Suprapubic skin (tissue), 4 donors: ENCODE measurements at places on chromosomes 11 and 22. TPM values are rescaled to one million over a fixed set of nuclear protein-coding genes. Genes with fewer than 3 reads are reported as not detected.

DNA sequence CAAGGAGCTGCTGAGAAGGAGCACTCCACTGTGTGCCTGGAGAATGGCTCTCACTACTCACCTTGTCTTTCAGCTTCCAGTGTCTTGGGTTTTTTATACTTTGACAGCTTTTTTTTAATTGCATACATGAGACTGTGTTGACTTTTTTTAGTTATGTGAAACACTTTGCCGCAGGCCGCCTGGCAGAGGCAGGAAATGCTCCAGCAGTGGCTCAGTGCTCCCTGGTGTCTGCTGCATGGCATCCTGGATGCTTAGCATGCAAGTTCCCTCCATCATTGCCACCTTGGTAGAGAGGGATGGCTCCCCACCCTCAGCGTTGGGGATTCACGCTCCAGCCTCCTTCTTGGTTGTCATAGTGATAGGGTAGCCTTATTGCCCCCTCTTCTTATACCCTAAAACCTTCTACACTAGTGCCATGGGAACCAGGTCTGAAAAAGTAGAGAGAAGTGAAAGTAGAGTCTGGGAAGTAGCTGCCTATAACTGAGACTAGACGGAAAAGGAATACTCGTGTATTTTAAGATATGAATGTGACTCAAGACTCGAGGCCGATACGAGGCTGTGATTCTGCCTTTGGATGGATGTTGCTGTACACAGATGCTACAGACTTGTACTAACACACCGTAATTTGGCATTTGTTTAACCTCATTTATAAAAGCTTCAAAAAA lies 72.6 kb downstream of the NCAPD3 start:
- no peak for DNase-seq
- H3K27ac ChIP-seq: no peak overlapping the region
- peaks cover 63% of the 10 kb centered on the region for H3K36me3 ChIP-seq

DNA sequence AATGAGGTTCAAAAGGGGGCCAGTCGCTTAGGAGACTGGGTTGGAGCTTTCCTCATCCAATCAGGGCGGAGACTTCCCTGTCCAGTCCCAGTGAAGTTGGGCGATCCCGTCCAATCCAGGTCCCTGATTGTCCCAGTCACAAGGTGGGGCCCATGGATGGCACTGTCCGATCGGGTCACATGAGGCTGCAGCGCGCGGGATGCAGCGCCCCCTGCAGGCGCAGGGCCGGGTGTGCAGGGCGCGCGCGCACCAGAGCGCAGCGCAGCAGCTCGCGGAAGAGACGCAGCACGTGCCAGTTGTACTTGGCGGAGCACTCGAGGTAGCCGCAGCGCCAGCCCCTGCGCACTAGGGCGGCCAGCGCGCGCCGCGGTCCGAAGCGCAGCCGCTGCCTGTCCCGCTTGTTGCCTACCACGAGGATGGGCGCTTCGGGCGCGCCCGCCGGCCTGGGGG lies 2.3 kb downstream of the RASL10A start:
- no peak overlapping the region for H3K27ac ChIP-seq
- peaks cover 74% of the 10 kb centered on the region for H3K4me1 ChIP-seq
- no peak for DNase-seq

GRCh38 chr11:16804104-16804947 lies 65.9 kb downstream of the C11orf58 start:
- peaks cover 44% of the 10 kb centered on the region for H3K4me1 ChIP-seq
- DNase-seq: no peak
- no peak overlapping the region for H3K4me3 ChIP-seq
- H3K27ac ChIP-seq: no peak overlapping the region
- no peaks in the 10 kb centered on the region for H3K27me3 ChIP-seq
- H3K36me3 ChIP-seq: peaks cover 3% of the 10 kb centered on the region

GRCh38 chr22:30574997-30575671 lies 669 bp upstream of the GAL3ST1 start:
- H3K4me3 ChIP-seq: peak overlapping the region; percentile 20
- H3K27ac ChIP-seq: no peak overlapping the region
- DNase-seq: no peak
- peaks cover 45% of the 10 kb centered on the region for H3K36me3 ChIP-seq
- peaks cover 10% of the 10 kb centered on the region for H3K4me1 ChIP-seq

DNA sequence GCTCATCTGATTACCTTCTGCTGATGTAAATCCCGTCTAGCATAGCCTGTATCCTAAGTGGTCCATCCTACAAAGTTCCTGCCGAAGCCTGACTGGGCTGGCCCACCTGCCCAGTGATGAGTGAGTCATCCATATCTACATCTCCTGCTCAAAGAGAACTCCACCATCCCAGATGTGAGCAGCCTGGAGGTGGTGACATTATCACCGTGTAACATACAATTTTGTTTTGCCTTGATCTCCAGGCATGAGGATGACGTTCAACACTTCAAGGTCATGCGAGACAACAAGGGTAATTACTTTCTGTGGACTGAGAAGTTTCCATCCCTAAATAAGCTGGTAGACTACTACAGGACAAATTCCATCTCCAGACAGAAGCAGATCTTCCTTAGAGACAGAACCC lies 5.6 kb downstream of the TMA7B start:
- no peaks in the 10 kb centered on the region for H3K36me3 ChIP-seq
- H3K27ac ChIP-seq: no peak overlapping the region
- H3K27me3 ChIP-seq: peaks cover 8% of the 10 kb centered on the region
- no peak overlapping the region for H3K4me3 ChIP-seq

DNA sequence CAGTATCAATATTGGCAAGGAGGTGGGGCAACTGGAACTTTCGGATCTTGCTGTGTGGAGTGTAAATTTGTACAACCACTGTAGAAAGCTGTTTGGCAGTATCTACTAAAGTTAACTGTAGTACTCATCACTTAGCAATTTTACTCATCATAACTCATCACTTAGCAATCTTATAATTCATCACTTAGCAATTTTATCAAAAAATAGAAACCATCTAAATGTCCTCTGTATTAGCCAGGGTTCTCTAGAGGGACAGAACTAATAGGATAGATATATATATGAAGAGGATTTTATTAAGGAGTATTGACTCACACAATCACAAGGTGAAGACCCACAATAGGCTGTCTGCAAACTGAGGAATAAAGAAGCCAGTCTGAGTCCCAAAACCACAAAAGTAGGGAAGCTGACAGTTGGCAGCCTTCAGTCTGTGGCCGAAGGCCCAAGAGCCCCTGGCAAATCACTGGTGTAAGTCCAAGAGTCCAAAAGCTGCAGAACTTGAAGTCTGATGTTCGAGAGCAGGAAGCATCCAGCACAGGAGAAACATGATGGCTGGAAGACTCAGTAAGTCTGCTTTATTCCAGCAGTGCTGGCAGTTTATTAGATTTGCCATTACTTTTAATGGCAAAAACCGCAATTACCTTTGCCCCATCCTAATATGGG lies 92.9 kb upstream of the USP47 start:
- H3K4me1 ChIP-seq: no peaks in the 10 kb centered on the region
- DNase-seq: no peak
- H3K36me3 ChIP-seq: no peaks in the 10 kb centered on the region

DNA sequence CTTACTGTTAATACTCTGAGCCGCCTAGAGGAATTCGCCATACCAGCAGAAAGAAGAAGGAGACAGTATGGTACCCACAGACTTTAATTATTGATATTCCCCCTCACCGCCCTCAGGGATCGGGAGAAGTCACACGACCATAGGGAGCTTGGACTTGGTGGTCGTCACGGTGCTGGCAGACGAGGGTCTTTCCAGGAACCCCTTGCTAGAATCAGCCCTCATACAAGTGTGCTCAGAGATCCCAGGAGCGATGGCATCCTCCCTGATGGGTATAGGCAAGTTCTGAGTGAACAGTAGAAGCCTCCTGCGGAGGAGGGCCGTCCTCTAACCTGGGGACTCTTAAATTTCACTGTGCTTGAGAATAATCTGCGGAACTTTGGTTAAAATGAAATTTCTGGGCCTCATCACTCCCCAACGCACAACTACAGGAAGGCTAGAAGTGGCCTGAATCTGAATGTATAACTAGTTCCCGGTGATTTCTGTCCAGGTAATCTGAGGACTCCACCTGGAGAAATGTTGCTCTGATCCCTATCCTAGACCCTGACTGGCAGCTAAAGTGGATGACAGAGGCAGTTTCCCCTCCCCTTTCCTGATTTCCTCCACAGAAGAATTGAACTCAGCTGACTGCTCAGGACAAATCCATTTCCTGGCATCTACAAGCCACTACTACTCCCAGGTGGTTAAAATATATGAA lies 4.5 kb downstream of the VSIG2 start:
- no peak overlapping the region for H3K27ac ChIP-seq
- no peak overlapping the region for H3K4me3 ChIP-seq
- DNase-seq: peak; percentile 65

- peaks cover 94% of the 10 kb centered on the region for H3K27me3 ChIP-seq
- H3K27ac ChIP-seq: no peak overlapping the region
- H3K4me1 ChIP-seq: peaks cover 22% of the 10 kb centered on the region
- H3K4me3 ChIP-seq: no peak overlapping the region
Observed at GRCh38 chr11:64710418-64711137, 12.4 kb downstream of the NRXN2 start.

DNA sequence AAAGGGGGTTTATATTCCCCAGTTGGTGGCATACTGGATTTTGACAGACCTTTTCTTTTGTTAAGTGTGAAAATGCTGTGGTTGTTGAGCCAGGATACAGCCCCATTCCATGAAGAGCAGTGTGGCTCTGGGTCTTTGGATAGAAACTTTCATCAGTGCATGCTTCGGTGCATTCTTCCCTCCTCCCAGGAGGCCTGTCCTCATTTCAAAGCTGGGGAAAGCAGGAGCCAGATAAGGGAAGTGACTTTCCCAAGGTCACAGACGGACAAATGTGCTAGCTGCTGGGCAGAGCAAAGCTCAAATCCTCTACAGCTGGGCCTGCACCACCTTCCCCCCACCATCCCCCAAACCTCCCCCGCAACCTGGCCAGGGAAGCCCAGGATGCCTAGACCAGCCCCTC lies 184.5 kb upstream of the NTM start:
- no peak for DNase-seq
- no peak overlapping the region for H3K27ac ChIP-seq
- H3K4me1 ChIP-seq: peaks cover 12% of the 10 kb centered on the region
- no peak overlapping the region for H3K4me3 ChIP-seq
- H3K36me3 ChIP-seq: no peaks in the 10 kb centered on the region
- H3K27me3 ChIP-seq: peaks cover 3% of the 10 kb centered on the region

GRCh38 chr11:77089004-77089545 lies 13.6 kb upstream of the OMP start:
- DNase-seq: peak; percentile 49
- no peak overlapping the region for H3K27ac ChIP-seq
- H3K27me3 ChIP-seq: no peaks in the 10 kb centered on the region
- peaks cover 25% of the 10 kb centered on the region for H3K4me1 ChIP-seq
- H3K4me3 ChIP-seq: no peak overlapping the region

- peaks cover 65% of the 10 kb centered on the region for H3K4me1 ChIP-seq
- peak overlapping the region; percentile 99 for H3K27ac ChIP-seq
- peaks cover 32% of the 10 kb centered on the region for H3K36me3 ChIP-seq
Observed at GRCh38 chr22:49962012-49962750, 1.6 kb downstream of the PIM3 start.

DNA sequence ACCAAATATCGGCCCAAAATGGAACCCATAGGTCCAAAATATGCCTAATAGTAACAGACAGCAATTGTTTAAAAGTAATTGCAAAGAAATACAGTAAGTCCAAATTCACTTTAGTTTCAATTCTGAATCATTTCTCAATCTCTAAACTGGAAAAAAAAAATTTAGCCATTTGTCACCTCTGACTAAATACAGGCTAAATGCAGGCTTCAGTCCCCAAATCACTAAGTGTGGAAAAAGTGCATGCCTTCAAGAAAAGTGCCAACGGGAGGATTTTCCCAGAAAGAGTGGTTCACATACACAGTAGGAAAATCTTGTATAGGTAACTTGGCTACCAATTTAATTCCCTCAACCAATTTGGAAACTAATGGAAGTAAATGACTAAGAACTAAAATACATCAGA lies 35.7 kb downstream of the SIK3 start:
- H3K4me1 ChIP-seq: peaks cover 18% of the 10 kb centered on the region
- H3K27me3 ChIP-seq: no peaks in the 10 kb centered on the region
- H3K4me3 ChIP-seq: no peak overlapping the region
- no peak overlapping the region for H3K27ac ChIP-seq
- DNase-seq: no peak
- no peaks in the 10 kb centered on the region for H3K36me3 ChIP-seq

DNA sequence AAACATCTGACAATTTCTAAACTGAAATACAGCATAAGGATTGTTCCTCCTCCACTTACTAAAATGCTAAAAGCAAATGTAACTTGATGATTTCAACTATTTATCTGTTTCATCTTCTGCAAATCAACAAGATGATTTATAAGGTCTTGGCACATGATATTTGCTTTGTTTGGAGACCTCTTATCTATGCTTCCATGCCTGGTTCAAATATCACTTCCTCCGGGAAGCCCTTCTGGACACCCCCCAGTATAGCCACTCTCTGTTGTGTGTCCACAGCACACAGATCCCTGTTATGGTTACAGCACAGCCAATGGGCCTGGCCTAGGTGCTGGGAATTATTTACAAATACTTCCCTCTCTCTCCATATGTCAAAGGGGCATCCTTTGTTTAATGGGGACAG lies 114.8 kb downstream of the C11orf58 start:
- no peak overlapping the region for H3K27ac ChIP-seq
- no peaks in the 10 kb centered on the region for H3K4me1 ChIP-seq
- H3K36me3 ChIP-seq: peaks cover 28% of the 10 kb centered on the region

- no peak overlapping the region for H3K4me3 ChIP-seq
- H3K4me1 ChIP-seq: peaks cover 4% of the 10 kb centered on the region
- H3K27me3 ChIP-seq: no peaks in the 10 kb centered on the region
- DNase-seq: no peak
- H3K36me3 ChIP-seq: no peaks in the 10 kb centered on the region
- no peak overlapping the region for H3K27ac ChIP-seq
Observed at GRCh38 chr11:73281201-73281741, 9.1 kb downstream of the P2RY6 start.

SERHL2 gene
- 80.5 TPM for total RNA-seq

POU2AF1 gene
- not detected for total RNA-seq

SGSM1 gene
- total RNA-seq: 5.2 TPM

SLC22A8 gene
- not detected for total RNA-seq

LGALS12 gene
- total RNA-seq: 2.3 TPM

CSNK2A3 gene
- 2.2 TPM for total RNA-seq

NAALAD2 gene
- 9.2 TPM for total RNA-seq

GAL3ST1 gene
- 3.7 TPM for total RNA-seq

SUSD2 gene
- total RNA-seq: 22.5 TPM

PLAAT2 gene
- total RNA-seq: not detected

OR8G1 gene
- not detected for total RNA-seq
